ENCODE measurements at places on chromosomes 5 and 9. TPM values are rescaled to one million over a fixed set of nuclear protein-coding genes. Genes with fewer than 3 reads are reported as not detected.

Gene FOXD4
- total RNA-seq: 0.13 TPM

Gene TRPM3
- not detected for total RNA-seq

Gene SCGB3A2
- total RNA-seq: not detected

Gene CENPK
- total RNA-seq: 24.6 TPM

Gene MINAR2
- total RNA-seq: not detected

Gene BRINP1
- 0.15 TPM for total RNA-seq

Gene ISCA1
- 42.7 TPM for total RNA-seq

Gene ADRA1B
- 23.0 TPM for total RNA-seq

Gene PITX1
- total RNA-seq: 30.9 TPM

Gene ACOT12
- not detected for total RNA-seq

Gene PCDHB12
- total RNA-seq: not detected

Gene KDM3B
- 38.9 TPM for total RNA-seq

Gene CYSTM1
- 182 TPM for total RNA-seq

Gene ARSI
- total RNA-seq: 30.6 TPM
